Immature natural killer cell (primary cell): ENCODE measurements at places on chromosomes 4 and X.

DNA sequence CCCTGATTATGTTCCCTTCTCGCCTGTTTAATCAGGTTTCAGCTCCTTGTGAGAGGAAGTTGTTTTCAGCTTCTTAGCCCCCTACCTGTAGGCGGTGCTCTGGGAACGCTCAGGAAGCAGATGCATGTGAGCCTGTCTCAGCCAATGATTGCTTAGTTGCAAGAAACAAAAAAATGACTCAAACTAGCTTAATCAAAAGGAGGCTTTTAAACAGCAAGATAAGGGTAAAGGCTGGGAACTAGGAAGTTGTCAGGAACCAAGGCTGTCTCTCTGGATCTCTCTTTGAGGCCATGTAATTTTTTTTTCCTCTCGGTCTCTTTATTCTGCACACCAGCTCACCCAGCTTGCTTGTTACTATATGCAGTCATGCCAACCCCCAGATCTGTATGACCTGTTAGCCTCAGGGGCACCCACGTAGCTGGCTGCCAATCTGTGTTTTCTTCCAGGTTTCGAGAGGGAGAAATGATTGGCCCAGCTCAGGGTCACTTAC lies 109.1 kb downstream of the PTTG2 start:
- DNase-seq = no peak

DNA sequence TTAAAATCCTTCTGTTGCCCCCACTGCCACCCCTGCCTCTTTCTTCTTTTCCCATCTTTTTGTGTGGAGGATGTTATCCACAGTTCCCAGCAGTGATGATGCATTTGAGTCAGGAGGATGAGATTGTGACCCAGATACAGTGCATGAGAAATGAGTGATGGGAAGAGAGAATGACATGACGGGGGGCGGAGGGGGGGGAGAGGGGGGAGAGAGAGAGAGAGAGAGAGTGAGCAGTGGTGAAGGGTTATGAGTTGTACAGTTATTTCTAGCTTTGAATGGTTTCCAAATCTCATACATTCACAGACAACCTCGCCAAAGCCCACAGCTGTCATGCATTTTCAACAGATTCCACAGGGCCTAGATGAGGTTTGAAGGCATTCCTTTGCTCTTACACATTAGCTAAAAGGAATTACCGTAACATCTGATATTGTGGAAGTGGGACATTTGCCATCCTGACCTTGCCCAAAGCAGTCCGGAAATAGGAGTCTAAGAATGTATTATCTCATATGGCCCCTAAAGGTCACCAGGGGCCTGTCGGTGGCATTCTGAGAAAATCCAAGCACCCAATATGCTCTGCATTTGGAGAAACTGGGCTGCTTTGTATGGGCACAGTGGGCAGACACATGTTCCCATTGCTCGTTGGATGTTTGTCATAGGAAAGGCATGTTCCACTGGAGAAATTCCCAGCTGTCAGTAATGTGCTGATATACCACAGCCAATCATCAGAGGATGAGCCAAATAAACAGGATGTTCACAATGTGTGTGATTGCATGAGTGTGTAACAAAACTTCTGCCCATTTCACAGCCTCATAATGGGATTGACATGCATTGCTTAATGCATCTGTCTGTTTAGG lies 435.8 kb downstream of the SPRY1 start:
- DNase-seq = no peak

DNA sequence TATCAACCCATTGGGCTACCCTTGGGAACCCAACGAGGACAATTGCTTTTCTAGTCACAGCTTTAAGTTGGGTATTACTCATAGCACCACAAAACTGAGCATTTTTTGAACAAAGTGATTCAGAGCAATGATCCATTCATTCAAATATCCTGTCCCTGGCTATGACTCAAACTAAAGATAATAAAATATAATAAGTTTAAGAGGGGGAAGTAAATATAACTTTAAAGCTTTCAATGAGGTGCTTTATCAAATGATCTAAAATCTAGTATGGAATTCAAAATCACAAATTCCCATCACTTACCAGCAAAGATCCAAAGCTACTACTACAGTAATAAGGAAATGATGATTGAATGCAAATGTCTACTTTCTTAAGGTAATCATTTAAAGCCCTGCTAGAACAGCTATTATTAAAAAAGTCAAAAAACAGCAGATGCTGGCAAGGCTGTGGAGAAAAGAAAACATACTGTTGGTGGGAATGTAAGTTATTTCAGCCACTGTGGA lies 39.8 kb upstream of the S100G start:
- no peak for DNase-seq

DNA sequence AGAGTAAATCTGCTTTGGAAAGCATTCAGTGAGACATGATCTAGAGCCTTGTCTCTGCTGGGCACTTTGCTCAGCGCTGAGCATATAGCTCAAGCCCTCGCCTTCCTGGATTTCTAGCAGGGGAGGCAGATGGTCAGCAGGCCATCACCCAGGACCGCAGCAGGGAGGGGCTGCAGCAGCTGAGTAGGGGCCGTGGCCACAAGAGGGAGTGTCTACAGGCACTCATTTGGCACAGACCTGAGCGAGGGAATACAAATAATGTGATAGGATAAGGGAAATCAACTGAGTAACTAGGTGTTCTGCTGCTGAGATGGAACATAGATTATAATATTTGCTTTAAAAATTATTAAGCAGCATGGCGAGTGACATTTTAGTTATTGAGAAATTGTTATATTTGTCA lies 30.2 kb downstream of the OFD1 start:
- DNase-seq = no peak

DNA sequence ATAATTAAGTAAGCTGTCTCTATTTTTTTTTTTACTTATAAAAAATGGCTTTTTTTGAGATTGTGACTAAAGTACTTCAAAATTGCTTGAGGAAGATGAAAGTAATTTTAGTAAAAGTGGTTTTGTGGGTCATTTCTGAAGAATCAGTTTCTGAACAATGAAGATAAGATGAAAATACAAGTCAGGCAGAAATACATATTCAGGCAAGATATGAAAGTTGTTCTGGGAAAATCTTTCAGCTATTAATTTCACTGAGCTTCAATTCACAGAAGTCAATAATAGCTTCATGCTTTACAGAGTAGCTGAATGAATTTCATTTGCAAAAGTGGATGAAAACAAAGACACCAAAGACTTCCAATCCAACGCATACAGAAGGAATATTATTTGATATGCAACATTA lies 305.2 kb upstream of the ARSJ start:
- DNase-seq = no peak

GRCh38 chrX:2497961-2498780 lies 2.6 kb downstream of the DHRSX start:
- no peak for DNase-seq

DNA sequence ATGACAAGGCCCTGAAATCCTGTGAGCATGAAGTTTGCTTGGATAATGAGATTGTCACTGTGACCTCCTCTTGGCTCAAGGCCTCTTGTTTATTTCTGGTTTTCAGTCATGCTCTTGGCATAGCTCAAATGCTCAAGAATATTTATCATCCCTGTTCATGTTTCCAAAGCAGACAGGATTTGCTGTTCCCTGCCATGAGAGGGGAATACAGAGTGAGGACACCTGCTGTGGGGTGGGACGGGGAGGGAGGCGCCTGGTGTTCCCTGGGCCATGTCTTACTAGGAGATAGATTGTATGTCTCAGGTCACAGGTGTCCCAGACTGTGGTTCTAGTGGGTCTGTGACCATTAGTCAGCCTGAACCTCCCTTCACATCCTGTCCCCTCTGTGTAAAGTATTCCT lies 34.9 kb upstream of the SH3RF1 start:
- no peak for DNase-seq

DNA sequence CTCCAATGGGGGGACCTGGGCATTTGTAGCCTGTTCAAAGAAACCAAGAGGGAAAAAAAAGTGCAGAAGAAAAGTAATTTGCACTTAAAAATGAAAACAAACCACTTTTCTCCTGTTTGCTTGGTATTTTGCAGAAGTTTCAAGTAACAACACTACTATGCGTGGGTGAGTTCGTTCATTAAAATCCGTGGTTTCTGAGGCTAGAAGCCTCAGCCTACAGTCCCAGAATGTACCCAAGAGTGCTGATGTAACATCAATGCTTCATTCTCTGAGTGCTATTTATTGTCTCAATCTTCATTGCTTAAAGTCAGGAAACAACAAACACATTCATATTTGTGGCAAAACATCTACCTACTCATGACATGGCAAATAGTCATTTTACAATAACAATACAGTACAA lies 29.2 kb downstream of the LGI2 start:
- DNase-seq = no peak

- DNase-seq = no peak
These were observed 25.7 kb upstream of the PCDH19 start for GRCh38 chrX:100435726-100436125.

GRCh38 chr4:62461961-62462360 lies 1261.8 kb downstream of the ADGRL3 start:
- no peak for DNase-seq
